ENCODE measurements at places on chromosomes 7 and 10.

DNA sequence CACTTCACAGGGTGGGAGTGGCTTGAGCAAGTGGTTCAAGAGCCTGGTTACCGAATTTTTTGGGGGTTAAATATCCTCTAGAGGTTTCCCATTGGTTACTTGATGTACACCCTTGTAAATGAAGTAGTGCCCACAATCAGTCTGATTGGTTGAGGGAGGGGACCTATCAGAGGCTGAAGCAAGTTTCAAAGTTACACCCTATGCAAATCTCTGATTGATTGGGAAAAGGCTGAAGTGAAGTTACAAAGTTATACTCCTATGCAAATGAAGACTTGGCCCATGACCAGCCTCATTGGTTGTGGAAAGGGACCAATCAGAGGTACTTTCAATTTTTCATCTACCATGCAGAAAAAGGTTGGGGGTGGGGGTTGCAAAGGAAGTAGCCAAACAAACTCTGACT lies 34.7 kb downstream of the UBE2D4 start:
- no peak for DNase-seq

DNA sequence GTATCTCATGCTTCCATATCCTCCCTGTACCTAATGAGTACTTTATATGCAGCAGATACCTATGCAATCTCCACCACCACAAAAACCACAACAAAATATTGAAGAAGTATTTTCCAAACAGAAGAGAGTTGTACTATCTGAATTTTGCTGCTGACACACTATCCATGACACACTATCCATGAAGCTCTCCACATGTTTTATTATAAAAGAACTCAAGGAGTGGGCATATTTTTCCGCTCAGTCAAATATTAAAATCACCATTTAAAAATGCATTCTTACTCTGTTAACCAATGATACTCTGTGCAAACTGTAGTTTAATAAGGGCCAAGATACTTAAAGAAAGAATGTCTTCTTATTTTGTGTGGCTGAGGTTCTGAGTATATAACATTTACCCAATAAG lies 2.8 kb downstream of the BET1 start:
- DNase-seq: no peak

GRCh38 chr10:67086327-67087134 lies 160.7 kb downstream of the LRRTM3 start:
- no peak for DNase-seq

DNA sequence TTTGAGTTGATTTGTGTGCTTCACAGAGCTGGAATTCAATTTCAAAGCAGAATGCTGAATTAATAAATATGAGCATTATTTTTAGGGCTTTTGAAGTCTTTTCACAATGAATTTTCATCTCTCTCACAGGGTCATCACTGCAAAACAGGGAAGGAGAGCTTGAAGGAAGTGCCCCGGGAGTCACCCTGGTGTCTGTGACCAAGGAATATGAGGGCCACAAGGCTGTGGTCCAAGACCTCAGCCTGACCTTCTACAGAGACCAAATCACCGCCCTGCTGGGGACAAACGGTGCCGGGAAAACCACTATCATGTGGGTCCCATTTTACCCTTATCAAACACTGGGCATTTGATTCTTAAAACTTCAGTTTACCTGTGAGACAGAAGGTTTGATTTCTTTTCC lies 217.7 kb downstream of the ABCA13 start:
- DNase-seq: no peak

GRCh38 chr7:16914771-16915170 lies 33.0 kb upstream of the AGR3 start:
- DNase-seq: no peak

- DNase-seq: no peak
These were observed 531.7 kb downstream of the PTPRN2 start for GRCh38 chr7:158055726-158056510.

- DNase-seq: no peak
These were observed 46.8 kb upstream of the STEAP1B start for GRCh38 chr7:22546769-22547168.

DNA sequence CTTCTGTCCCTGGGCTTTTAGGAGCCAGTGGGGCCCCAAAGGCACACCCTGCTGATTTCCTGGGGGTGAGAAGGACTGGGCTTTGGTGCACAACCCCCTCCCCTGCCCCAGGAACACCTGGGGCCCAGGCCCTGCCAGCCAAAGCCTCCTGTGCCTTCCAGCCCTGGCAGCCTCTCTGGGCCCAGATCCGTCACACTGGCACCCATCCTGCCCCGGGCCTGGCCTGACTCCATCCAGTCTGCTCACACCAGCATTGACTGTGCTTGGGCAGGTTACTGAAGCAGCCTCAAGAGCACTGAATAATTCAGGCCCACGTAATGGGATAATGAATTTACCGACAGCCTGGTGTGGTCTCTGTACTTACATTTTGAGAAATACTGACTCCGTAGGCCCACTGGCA lies 12.0 kb upstream of the COMTD1 start:
- DNase-seq: no peak

DNA sequence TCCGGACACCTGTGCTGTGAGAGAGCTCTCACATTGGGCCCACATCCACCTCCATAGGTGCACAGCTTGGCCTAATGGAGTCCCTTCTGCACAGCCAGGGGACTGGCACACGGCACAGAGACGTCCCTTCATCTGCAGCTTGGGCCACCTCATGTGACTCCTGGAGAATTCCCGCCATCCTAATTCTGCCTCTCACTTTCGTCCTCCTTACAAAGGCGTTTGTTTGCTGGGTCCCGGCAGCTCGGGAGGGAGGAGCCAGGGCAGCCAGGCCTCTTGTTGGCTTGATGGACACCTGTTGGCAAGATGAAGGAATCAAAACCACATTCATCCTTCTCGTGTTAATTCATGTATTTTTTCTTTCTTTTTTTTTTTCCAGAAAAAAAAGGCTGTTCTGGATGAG lies 30.7 kb upstream of the TTYH3 start:
- no peak for DNase-seq

- DNase-seq: no peak
These were observed 30.1 kb downstream of the BTAF1 start for GRCh38 chr10:91953600-91954160.

- DNase-seq: no peak
These were observed 784.4 kb upstream of the CELF2 start for GRCh38 chr10:10233229-10233628.

- no peak for DNase-seq
These were observed 21.0 kb upstream of the MYL7 start for GRCh38 chr7:44162179-44162578.

GRCh38 chr10:86961481-86962091 lies 3.2 kb downstream of the SNCG start:
- no peak for DNase-seq

DNA sequence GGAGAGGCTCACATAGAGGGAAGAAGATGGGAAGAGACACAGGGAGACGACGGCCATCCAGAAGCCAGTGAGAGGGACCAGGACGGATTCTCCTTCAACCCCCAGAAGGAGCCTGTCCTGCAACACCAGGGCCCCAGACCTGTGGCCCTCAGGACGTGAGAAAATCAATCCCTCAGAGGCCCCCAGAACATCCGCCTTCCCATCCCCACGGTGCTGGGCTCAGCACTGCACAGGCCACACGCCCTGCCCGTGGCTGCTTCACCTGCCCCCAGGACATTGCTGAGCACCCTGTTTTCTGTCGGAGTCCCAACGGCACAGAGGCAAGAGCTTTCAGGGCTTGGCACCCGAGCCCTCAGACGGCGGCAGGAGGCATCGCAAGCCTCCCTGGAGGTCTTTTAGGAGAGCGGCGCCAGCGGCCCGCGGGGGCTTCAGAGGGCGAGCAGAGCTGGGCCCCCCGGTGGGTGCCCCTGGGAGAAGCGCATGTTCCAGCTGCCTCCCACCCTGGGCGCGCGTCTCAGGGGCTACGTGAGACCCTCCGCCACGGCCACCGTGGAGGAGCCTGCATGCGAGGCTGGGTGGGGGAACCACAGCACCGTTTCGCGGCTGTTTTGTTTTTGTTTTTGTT lies 42.8 kb downstream of the PDGFA start:
- DNase-seq: no peak

- DNase-seq: no peak
These were observed 385.8 kb upstream of the C7orf33 start for GRCh38 chr7:148204639-148205304.

- DNase-seq: no peak
These were observed 6.6 kb upstream of the CALML3 start for GRCh38 chr10:5518143-5518542.

- DNase-seq: no peak
These were observed 61.7 kb upstream of the TMEM248 start for GRCh38 chr7:66859339-66859738.

DNA sequence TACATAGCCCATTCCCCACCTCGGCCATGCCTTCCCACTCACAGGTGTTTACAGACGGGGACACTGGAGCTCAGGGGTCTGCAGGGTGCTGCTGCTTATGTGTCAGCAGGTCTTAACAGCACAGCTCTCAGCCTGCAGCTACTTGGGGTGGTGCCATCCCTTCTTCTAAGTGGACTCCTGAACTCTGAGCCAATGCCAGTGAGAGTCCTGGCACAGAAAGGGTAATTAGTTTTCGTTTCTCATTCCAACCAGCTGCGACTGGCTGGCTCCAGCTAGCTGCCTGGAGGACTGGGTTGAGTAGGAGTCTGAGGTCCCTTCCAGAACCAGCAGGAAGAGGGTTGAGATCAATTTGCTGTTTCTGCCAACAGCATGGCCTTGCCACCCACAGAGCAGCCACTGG lies 88.3 kb upstream of the AGK start:
- DNase-seq: no peak

DNA sequence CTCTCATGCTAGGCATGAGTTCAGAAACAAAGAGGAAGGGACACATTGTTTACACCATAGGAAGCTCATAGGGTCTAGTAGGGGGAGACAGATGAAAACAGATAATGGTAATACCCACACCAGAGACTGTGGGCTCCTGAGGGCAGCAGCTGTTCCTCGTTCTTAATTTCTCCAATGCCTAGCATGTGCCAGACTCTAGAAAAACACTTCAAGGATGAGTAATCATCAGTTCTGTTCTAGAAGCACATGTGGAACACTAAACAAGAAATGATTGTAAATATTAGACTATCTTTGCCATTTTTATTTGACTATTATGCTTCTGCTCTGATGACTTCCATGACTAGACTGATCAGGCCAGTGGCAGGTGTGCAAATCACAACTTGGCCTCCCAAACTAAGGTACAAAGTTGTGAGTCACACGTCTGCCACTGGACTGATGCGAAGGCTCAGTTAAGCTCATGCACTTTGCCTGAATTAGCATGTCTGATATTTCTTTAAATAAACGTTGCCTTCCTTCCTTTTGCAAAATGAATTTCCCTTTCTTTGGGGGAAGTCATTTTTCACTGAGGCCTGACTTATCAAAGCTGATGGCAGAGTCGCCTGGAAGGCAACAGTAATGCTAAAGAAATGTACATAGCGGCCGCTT lies 89.2 kb upstream of the FGL2 start:
- no peak for DNase-seq

- DNase-seq: no peak
These were observed 337.1 kb upstream of the FOXK1 start for GRCh38 chr7:4345004-4345403.

DNA sequence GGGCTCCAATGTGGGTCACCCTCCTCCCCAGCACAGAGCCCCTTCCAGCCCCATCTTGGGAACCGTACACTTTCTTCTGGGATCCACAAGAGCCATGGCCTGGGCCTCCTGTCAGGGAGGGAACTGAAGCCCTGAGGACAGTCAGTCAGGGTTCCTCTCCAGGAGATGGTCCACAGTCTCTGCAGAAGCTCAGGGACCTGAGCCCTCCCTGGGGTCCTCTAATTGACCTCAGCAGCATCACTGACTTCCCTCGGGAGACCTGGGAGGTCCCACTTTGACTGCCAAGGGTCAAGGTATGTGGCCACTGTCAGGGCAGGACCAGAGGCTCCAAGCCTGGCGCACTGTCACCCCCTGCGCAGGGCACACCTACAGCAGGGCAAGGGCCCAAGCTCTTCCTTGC lies 32.3 kb downstream of the NOD1 start:
- no peak for DNase-seq

GRCh38 chr7:83672157-83672556 lies 23.2 kb upstream of the SEMA3E start:
- DNase-seq: no peak

- DNase-seq: no peak
These were observed 3.4 kb upstream of the MIOS start for GRCh38 chr7:7563269-7563668.

DNA sequence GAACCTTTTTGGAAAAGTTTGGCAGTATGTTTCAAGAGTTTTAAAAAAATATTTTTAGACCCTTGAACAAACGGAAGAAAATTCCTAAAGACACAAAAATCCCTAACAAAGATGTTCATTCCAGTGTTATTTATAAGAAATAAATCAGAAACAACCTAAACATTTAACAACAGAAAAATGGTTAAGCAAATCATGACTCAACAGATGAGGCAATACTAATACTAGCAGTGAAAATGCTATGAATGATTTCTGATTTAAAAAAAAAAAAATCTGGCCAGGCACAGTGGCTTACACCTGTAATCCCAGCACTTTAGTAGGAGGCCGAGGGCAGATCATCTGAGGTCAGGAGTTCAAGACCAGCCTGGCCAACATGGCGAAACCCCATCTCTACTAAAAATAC lies 61.0 kb downstream of the ARHGAP12 start:
- no peak for DNase-seq

- DNase-seq: no peak
These were observed 43.6 kb upstream of the TNPO3 start for GRCh38 chr7:129098409-129099084.

- DNase-seq: no peak
These were observed 365.1 kb upstream of the NFE2L3 start for GRCh38 chr7:25786936-25787335.

- no peak for DNase-seq
These were observed 11.2 kb upstream of the CCSER2 start for GRCh38 chr10:84317174-84317573.
